IPS DF 6.9 (cell line): ENCODE measurements at places on chromosomes 4 and X.
A peak's percentile ranks its signal among the peaks of the same experiment; 100 is the strongest.

DNA sequence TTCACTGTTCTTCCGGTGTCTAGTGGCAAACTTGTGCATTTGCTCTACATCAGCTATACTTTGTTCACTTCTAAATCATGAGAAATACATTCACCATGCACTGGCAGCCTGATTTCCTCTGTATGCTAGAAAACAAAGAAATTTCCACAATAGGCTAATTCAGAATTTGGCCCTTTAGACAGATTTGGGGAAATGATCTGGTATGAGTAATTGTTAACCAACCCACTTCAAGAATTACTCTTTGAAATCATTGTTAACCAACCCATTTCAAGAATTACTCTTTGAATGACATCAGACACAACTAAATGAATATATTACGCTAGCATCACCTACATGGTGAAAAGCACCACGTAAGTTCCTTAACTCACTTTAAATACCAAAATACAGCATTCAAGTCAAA lies 14.6 kb downstream of the APBB2 start:
- H3K27ac ChIP-seq, result no peak overlapping the region
- H3K27me3 ChIP-seq, result no peaks in the 10 kb centered on the region
- H3K4me3 ChIP-seq, result no peak overlapping the region
- DNase-seq, result no peak

DNA sequence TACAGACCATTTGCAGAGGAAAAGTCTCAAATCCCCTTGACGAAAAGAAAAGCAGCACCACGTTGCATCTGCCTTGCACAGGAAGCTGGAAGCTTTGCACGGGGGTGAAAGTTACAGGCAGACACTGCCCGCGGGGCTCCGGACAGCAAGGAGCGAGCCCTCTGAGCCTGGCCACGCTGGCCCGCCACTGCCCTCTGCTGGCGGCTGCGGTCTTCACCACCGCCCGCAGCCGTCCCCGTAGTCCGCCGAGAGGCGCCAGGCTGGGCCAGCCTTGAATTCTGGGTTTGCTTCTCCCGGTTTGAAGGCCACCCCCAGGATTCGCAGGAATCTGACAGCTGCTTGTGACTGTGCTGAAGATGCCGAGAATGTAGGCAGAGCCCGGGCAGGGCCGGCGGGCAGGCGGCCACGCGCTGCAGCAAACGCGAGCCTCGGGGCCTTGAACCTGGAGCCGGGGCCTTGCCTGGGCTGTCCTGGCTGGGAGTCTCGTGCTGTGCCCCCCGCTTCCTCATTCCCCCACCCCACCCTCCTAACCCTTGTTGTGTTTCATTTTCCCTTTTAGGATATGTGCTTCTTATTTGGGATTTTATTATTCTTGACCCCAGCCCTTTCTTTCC lies 49.2 kb downstream of the ENPP6 start:
- H3K36me3 ChIP-seq, result no peaks in the 10 kb centered on the region
- no peak for DNase-seq
- H3K27ac ChIP-seq, result no peak overlapping the region
- H3K4me1 ChIP-seq, result peaks cover 8% of the 10 kb centered on the region; the same call in 1 of the 2 replicates
- no peaks in the 10 kb centered on the region for H3K27me3 ChIP-seq

DNA sequence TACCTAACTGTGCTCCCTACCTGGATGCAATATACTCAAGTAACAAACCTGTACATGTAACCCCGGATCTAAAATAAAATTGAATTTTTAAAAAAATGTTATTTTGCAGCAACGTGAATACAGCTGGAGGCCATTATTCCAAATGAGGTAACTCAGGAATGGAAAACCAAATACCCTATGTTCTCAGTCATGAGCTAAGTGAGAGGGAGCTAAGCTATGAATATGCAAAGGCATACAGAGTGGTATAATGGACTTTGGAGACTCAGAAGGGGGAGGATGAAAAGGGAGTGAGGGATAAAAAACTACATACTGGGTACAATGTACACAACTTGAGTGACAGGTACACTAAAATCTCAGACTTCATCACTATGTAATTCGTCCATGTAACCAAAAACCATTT lies 78.6 kb downstream of the CENPC start:
- H3K27me3 ChIP-seq, result no peaks in the 10 kb centered on the region
- H3K36me3 ChIP-seq, result no peaks in the 10 kb centered on the region; the same call in 1 of the 2 replicates

- H3K27me3 ChIP-seq, result no peaks in the 10 kb centered on the region
- H3K36me3 ChIP-seq, result peaks cover 3% of the 10 kb centered on the region; the same call in 1 of the 2 replicates
- H3K4me3 ChIP-seq, result no peak overlapping the region
Measured at GRCh38 chrX:111100191-111100590, 4.2 kb downstream of the PAK3 start.

DNA sequence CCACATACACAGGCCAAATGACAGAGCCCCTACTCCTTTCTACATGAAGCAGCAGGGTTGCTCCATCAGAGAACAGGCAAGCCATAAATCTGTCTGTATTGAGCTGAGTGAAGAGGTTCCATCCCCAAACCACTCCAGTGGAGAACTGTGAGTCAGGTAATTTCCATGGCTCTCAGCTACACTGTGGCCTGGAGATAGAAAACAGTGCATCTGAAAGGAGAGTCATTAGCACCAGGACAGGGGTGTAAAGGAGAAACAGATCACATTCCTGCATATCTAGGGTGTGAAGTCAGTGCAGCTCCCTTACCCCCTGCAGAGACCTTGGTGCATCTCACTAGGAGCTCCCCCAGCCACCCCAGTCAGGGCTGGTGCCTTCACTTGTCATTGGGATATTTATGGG lies 314.7 kb downstream of the CHIC1 start:
- no peak overlapping the region for H3K27ac ChIP-seq
- H3K4me3 ChIP-seq, result no peak overlapping the region
- no peaks in the 10 kb centered on the region for H3K36me3 ChIP-seq
- H3K4me1 ChIP-seq, result no peaks in the 10 kb centered on the region; the same call in 1 of the 2 replicates
- no peaks in the 10 kb centered on the region for H3K27me3 ChIP-seq

DNA sequence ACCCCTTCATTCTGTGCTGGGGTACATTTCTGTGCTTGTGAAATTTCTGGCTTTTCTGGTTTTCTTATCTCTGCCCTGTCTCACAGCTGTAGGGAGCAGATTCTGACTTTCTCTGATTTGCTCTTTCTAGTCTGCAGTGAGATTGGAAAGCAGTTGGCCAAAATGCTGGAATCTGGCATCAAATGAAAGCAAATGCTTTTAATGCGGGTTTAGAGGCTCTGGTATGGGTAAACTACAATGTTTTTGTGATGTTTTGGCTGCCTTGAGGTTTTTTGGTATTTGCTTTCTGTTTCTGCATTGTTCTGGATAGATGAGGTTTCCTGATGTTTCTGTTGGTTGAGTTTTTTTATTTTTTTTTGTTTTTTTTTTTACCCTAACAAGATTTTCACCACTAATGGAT lies 23.8 kb downstream of the SMIM20 start:
- no peak overlapping the region for H3K27ac ChIP-seq
- H3K4me1 ChIP-seq, result no peaks in the 10 kb centered on the region
- no peaks in the 10 kb centered on the region for H3K27me3 ChIP-seq
- no peaks in the 10 kb centered on the region for H3K36me3 ChIP-seq

GRCh38 chr4:38030023-38030422 lies 69.8 kb downstream of the PTTG2 start:
- H3K27ac ChIP-seq, result no peak overlapping the region
- no peak overlapping the region for H3K4me3 ChIP-seq
- no peaks in the 10 kb centered on the region for H3K36me3 ChIP-seq

GRCh38 chr4:40865696-40866095 lies 115.9 kb downstream of the NSUN7 start:
- no peak for DNase-seq
- H3K27ac ChIP-seq, result no peak overlapping the region
- H3K4me3 ChIP-seq, result no peak overlapping the region
- H3K4me1 ChIP-seq, result no peaks in the 10 kb centered on the region

- H3K4me3 ChIP-seq, result no peak overlapping the region
- no peaks in the 10 kb centered on the region for H3K27me3 ChIP-seq
- H3K4me1 ChIP-seq, result no peaks in the 10 kb centered on the region
- no peak for DNase-seq
Measured at GRCh38 chr4:110518889-110519490, 43.0 kb downstream of the ENPEP start.

DNA sequence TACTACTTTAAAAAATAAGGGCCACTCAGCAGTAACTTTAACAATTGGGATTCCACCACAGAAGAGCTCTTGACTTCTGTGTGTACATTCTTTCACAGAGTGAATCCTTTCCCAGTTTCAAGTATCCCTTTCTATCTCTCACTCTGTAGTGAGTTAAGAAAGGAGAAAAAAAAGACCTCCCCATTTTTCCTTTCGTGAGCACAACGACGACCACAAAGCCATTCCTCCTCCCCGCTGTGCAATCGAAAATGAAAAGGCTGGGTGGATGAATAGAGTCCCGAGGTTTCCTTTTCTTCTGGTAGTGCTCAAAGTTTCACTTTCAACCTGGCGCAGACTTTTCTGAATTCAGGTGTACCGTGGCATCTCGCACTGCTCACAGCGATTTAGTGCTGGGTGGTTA lies 58.0 kb downstream of the TAB3 start:
- no peak overlapping the region for H3K4me3 ChIP-seq
- no peaks in the 10 kb centered on the region for H3K27me3 ChIP-seq
- no peaks in the 10 kb centered on the region for H3K36me3 ChIP-seq
- no peaks in the 10 kb centered on the region for H3K4me1 ChIP-seq
- no peak for DNase-seq
- H3K27ac ChIP-seq, result no peak overlapping the region

- DNase-seq, result no peak
- H3K36me3 ChIP-seq, result no peaks in the 10 kb centered on the region
- no peaks in the 10 kb centered on the region for H3K27me3 ChIP-seq
- H3K27ac ChIP-seq, result no peak overlapping the region
- H3K4me1 ChIP-seq, result no peaks in the 10 kb centered on the region; the same call in 1 of the 2 replicates
Measured at GRCh38 chr4:173486714-173487392, 43.2 kb downstream of the HAND2 start.

DNA sequence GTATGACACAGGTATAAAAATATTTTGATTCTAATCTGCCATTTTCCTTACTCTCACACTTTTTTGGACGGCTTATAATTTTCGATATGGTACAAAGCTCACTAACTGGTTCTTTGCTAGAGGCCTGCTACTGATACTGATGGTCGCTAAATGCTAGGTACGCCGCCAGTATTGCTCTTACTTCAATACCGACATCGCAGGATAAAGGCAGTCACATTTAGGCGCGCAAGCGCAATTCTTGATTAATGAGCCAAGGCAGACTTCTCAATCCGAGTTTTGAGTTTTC lies 557 bp upstream of the USP38 start:
- H3K4me1 ChIP-seq, result no peaks in the 10 kb centered on the region
- H3K27ac ChIP-seq, result no peak overlapping the region
- peak overlapping the region; percentile 64; the same call in 1 of the 2 replicates for H3K4me3 ChIP-seq
- no peaks in the 10 kb centered on the region for H3K27me3 ChIP-seq
- no peaks in the 10 kb centered on the region for H3K36me3 ChIP-seq

- DNase-seq, result no peak
- H3K27me3 ChIP-seq, result no peaks in the 10 kb centered on the region
- no peaks in the 10 kb centered on the region for H3K4me1 ChIP-seq
- no peaks in the 10 kb centered on the region for H3K36me3 ChIP-seq
- no peak overlapping the region for H3K4me3 ChIP-seq
Measured at GRCh38 chr4:27048429-27049238, 188.0 kb downstream of the STIM2 start.

- H3K27ac ChIP-seq, result no peak overlapping the region
- H3K4me3 ChIP-seq, result peak overlapping the region; percentile 55; the same call in 1 of the 2 replicates
- no peak for DNase-seq
Measured at GRCh38 chr4:30721185-30722091, 1.3 kb downstream of the PCDH7 start.

- no peak overlapping the region for H3K27ac ChIP-seq
- no peaks in the 10 kb centered on the region for H3K27me3 ChIP-seq
- DNase-seq, result no peak
- no peak overlapping the region for H3K4me3 ChIP-seq
Measured at GRCh38 chrX:13430136-13430827, 110.4 kb upstream of the ATXN3L start.

- H3K36me3 ChIP-seq, result no peaks in the 10 kb centered on the region
- peaks cover 12% of the 10 kb centered on the region; the same call in 1 of the 2 replicates for H3K27me3 ChIP-seq
- no peak overlapping the region for H3K27ac ChIP-seq
- H3K4me1 ChIP-seq, result peaks cover 1% of the 10 kb centered on the region; the same call in 1 of the 2 replicates
Measured at GRCh38 chrX:137428766-137429591, 136.9 kb upstream of the ZIC3 start.

GRCh38 chrX:114152130-114152529 lies 431.8 kb upstream of the HTR2C start:
- no peaks in the 10 kb centered on the region for H3K27me3 ChIP-seq
- DNase-seq, result no peak
- H3K4me3 ChIP-seq, result no peak overlapping the region
- no peaks in the 10 kb centered on the region for H3K36me3 ChIP-seq
- H3K27ac ChIP-seq, result no peak overlapping the region

- no peak overlapping the region for H3K4me3 ChIP-seq
- DNase-seq, result no peak
- H3K27me3 ChIP-seq, result no peaks in the 10 kb centered on the region; the same call in 1 of the 2 replicates
- no peaks in the 10 kb centered on the region; the same call in 1 of the 2 replicates for H3K4me1 ChIP-seq
Measured at GRCh38 chr4:95363966-95364365, 184.8 kb downstream of the UNC5C start.

GRCh38 chrX:154472685-154473632 lies 6.1 kb downstream of the LAGE3 start:
- no peak overlapping the region for H3K27ac ChIP-seq
- H3K36me3 ChIP-seq, result peaks cover 16% of the 10 kb centered on the region
- no peak for DNase-seq
- H3K27me3 ChIP-seq, result no peaks in the 10 kb centered on the region
- no peaks in the 10 kb centered on the region for H3K4me1 ChIP-seq
- no peak overlapping the region for H3K4me3 ChIP-seq

GRCh38 chr4:8473920-8474590 lies 33.5 kb downstream of the TRMT44 start:
- peaks cover 15% of the 10 kb centered on the region for H3K36me3 ChIP-seq
- H3K27me3 ChIP-seq, result no peaks in the 10 kb centered on the region
- no peak overlapping the region for H3K27ac ChIP-seq

- H3K4me1 ChIP-seq, result peaks cover 1% of the 10 kb centered on the region; the same call in 1 of the 2 replicates
- H3K4me3 ChIP-seq, result no peak overlapping the region
- H3K27ac ChIP-seq, result no peak overlapping the region
- DNase-seq, result no peak
Measured at GRCh38 chr4:87521757-87522374, 7.3 kb downstream of the SPARCL1 start.

GRCh38 chr4:162871990-162872389 lies 294.7 kb downstream of the NAF1 start:
- no peaks in the 10 kb centered on the region for H3K36me3 ChIP-seq
- no peak overlapping the region for H3K4me3 ChIP-seq

DNA sequence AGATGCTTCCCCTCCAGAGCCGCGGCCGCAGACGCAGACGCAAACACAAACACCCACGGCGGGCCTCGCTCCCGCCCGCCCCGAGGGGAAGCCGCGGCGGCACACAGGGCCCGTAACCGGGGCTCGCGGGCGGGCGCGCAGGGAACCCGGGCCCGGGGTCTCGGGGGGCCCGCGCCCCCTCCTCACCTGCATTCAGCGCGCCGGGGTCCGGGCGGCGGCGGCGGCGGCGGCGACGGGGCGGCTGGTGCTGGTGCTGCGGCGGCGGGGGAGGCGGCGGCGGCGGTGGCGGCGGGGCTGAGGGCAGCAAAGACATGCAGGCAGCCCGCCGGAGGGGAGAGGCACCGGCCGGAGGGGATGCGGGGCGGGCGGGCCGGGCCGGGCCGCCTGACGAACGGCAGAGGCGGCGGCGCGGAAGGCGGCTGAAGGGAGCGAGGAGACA lies 255 bp upstream of the CNOT6L start:
- H3K4me3 ChIP-seq, result peak overlapping the region; percentile 84
- H3K4me1 ChIP-seq, result no peaks in the 10 kb centered on the region
- H3K27ac ChIP-seq, result no peak overlapping the region
- no peaks in the 10 kb centered on the region for H3K36me3 ChIP-seq
- no peaks in the 10 kb centered on the region for H3K27me3 ChIP-seq
